ENCODE measurements at places on chromosomes 2 and 18.

- DNase-seq = no peak
These were observed 36.6 kb downstream of the UPP2 start for GRCh38 chr2:158138255-158138654.

DNA sequence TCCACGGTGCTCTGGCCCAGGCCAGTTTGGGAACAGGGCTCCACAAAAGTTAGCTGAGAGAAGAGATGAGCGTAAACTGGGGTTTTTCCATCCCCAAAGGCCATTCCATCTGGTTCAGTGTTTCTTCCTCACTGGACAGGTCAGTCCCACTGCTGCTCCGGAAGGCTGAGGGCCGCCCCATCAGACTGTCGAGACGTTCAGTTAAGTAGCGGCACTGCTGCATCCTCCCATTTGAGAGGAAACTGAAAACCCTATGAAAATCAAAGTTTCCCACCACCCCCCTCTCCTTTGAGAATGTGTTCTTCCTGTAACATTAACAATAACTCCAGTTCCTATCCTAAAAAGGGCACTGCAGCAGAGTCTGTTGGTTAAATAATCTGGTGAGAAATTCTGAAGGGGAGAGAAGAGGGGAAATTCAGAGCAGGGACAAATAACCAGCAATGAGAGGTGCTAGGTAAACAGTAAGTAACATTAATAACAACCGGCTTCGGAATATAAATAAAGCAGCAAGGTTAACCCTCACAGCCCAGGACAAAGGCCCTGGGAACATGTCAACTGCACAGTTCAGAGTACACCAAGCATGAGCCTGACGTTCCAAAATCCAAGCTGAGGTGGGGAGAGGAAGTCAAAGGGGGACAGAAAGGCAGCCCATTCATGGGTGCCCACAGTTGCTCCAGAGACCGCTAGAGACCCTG lies 55.4 kb downstream of the UXS1 start:
- DNase-seq = peak; percentile 42

- peak; percentile 95 for DNase-seq
These were observed 64.7 kb downstream of the LRRFIP1 start for GRCh38 chr2:237691908-237692600.

DNA sequence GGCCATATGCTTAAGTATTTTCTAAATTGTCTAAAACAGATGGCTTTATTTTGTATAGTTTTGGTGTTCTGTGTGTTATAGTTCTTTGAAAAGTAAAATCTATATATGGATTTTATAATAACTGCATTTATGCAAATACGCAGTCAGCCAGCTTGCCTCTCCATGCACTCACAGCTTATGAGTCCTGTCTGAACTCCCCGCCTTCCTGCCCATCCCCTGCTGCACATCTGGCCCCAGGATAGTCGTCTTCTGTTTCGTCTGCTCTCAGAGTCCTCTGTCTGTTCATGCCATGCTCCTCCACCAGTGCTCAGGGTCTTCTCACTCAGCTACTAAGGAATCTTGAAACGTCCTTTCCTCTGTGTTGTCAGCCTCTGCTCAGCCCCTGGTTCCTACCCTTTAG lies 28.2 kb upstream of the ANKRD62 start:
- no peak for DNase-seq

GRCh38 chr2:165563468-165564225 lies 94.1 kb downstream of the CSRNP3 start:
- DNase-seq = no peak

GRCh38 chr2:238771218-238771617 lies 76.7 kb upstream of the TWIST2 start:
- DNase-seq = no peak

- DNase-seq = no peak
These were observed 36.5 kb upstream of the STAT4 start for GRCh38 chr2:191187105-191187829.

DNA sequence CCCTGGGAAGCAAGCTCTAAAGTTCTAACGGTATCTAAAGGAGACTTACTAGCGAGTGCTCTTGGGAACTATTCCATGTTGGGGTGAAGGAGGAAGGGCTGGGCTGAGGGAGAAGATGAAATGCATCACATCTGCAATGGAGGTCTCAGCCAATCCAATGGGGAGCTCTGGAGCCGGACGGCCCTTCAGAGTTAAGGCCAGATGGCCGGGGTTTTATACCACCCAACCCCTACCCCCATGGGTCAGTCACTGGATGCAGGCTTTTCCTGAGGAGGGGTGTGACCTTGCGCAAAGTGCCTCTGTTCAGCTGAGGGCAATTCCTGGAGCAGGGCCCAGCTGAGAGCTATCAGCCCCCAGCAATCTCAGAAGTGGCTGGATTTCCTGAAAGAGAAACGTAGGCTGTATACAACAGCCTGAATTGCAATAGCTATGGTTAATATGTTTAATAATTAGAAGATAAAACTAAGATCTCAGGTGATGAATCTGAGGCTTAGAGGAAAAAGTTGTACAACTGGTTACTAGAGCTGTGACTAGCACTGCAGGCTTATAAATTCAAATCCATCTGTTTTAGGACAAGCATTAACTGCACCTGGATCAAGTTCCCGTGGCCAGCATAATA lies 21.6 kb downstream of the EIPR1 start:
- DNase-seq = no peak

DNA sequence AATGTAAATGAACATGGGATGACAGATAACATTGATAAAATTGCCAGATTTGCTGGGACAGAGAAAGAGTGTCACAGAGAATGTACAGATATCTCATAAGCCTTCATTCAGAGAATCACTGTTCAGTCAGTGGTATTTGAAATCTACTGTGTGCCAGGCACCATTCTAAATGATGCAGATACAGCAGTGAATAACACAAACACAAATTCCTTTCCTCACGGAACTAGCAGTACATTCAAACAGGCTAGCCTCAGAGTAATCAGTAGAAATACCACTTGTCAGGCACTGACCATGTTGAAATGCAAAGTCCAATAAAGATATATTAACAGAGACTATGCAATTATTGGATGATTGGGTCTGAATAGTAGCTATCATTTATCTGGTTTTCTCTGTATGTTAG lies 211.0 kb downstream of the RDH14 start:
- no peak for DNase-seq

DNA sequence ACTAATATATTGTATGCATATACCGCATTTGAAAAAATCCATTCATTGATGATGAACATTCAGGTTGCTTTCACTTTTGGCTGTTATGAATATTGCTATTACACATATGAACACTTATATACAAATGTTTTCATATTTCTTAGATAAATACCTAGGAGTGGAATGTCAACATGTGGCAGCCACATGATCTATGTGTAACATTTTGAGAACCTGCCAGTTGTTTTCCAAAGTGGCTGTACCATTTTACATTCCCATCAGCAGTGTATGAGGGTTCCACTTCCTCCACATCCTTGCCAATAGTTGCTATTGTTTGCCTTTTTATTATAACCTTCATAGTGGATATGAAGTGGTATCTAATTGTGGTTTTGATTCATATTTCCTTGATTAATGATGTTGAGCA lies 40.5 kb downstream of the CCDC85A start:
- DNase-seq = no peak
